Activated CD8-positive, alpha-beta T cell treated with anti-CD3 and anti-CD28 coated beads for 36 hours (primary cell): ENCODE measurements at places on chromosomes 2 and 18. TPM values are rescaled to one million over a fixed set of nuclear protein-coding genes. Genes with fewer than 3 reads are reported as not detected.
A peak's percentile ranks its signal among the peaks of the same experiment; 100 is the strongest.

- no peaks in the 10 kb centered on the region for H3K36me3 ChIP-seq
- H3K4me3 ChIP-seq = no peak overlapping the region
- H3K27ac ChIP-seq = no peak overlapping the region
- no peak for DNase-seq
- no peaks in the 10 kb centered on the region for H3K27me3 ChIP-seq
Measured at GRCh38 chr2:169015943-169016342, 15.2 kb downstream of the ABCB11 start.

Gene ERMN
- 0.87 TPM for total RNA-seq

Gene EN1
- not detected for total RNA-seq

DNA sequence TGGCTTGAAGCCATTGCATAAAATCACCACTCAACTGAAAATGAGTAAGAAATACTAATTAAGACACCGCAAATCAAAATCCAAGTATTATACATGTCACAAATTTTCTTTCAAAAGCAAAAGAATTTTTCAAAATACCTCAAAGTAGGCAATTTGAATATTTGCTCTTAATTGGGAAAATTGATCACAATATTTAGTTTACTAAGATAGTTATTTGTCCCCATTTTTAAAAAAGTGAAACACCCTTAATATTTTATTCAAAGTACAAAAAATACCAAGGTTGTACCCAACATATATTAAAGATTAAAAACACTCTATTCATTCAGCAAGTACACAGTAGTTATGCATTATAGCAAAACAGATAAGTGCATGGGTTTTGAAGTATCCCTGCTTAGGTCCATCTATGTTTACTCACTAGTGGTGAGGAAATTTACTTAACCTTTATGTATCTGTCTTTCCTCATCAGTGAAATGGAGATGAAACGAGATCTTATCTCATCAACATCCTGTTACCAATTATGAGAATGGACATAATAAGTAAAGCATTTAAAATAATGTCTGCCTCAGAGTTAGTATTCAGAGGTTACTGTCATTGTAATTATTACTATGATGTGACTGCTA lies 35.1 kb downstream of the VPS54 start:
- no peaks in the 10 kb centered on the region for H3K27me3 ChIP-seq
- peaks cover 17% of the 10 kb centered on the region for H3K36me3 ChIP-seq
- no peak for DNase-seq

DNA sequence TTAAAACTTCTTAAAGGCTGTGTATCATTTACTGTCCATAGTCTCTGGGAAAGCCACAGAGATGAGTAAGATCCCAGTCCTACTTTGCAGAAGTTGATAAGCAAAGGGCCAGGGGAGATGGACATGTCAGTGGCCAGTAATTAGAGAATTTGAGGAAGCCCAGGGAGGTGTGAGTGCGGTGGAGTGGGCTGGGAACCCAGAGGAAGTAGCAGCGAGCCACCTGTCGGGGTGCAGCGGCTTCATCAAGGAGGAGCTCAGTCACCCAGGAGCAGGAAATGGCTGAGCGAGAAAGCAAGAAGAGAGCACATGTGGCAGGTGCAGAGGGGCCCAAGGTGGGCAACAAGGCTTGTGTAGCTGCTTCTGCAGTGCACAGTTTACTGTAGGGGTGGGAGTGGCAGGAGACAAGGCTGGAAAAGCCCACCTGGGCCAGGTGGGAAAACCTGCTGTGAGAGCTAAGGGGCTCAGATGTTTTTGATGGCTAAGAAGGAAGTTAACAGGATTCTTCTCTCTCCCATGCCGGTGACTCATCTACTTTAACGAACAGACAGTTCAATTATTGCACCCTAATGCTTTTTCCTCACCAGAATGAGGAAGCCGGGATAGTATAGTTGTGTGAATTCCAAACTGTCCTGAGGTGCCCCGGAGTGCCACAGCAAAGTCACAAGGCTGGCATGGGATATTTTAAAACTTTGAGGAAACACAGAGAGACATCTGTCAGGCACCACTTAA lies 34.8 kb upstream of the MGAT5 start:
- no peaks in the 10 kb centered on the region for H3K27me3 ChIP-seq
- H3K27ac ChIP-seq = peak overlapping the region; percentile 92
- H3K36me3 ChIP-seq = peaks cover 7% of the 10 kb centered on the region
- H3K4me3 ChIP-seq = peak overlapping the region; percentile 52
- DNase-seq = peak; percentile 63

DNA sequence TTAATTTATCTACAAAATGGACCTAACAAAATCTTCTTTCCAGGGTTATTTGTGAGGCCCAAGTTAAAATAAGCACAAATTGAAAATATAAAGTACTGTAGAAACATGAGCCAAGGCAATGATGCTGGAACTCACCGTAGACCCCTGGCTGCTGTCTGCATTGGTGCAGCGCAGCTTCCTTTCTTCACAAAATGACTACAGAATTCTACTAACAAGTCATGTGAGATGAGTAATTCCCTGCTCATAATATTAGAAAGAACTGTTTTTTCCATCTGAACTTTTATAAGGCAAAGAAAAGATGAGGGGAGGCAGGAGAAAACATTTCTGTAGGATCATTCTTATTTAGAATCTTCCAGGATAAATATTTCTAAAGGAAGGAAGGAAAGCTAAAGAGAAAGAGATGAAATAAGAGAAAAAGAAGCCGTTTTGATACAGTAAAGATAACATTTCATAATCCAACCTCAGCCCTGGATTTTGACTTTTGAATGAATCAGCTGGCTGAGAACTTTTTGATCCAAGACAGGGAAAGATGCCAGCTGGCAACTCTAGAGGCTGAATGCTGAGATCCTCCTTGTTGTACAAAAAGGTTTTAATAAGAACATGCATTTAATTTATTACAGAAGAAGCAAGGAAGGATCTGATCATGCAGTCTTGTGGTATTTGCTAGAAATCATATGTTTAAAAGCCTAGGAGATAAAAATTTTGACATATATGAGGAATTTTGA lies 183.9 kb upstream of the KLHL14 start:
- H3K27ac ChIP-seq = no peak overlapping the region
- no peaks in the 10 kb centered on the region for H3K4me1 ChIP-seq
- DNase-seq = no peak

DNA sequence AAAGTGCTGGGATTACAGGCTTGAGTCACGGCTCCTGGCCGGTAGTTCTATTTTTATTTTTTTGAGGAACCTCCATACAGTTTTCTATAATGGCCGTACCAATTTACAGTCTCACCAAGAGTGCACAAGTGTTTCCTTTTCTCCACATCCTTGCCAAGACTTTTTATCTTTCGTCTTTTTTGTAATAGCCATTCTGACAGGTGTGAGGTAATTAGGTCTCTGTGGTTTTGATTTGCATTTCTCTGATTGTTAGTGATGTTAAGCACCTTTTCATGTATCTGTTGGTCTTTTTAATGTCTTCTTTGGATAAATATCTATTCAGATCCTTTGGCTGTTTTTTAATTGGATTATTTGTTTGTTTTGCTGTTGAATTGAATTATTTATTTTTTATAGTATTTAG lies 9.3 kb downstream of the ARMC9 start:
- H3K36me3 ChIP-seq = no peaks in the 10 kb centered on the region
- H3K27me3 ChIP-seq = no peaks in the 10 kb centered on the region
- no peaks in the 10 kb centered on the region for H3K4me1 ChIP-seq
- no peak for DNase-seq

DNA sequence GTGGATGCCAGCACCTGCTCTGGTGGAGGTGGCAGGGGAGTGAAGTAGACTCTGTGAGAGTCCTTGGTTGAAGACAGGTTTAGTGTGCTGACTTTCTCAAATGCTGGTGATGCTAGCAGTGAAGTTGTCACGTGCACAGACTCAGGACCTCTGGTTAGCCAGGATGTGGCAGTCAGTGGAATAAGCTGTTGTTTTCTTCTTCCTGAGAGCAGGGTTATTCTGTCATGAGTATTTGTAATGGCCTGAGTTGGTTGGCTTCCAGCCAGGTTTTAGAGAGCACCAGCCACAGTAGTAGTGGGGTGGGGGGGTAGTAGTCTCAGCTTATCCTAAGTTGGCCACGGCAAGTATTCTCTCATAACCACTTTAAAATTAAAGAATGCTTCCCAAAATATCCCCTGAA lies 238.5 kb upstream of the FBXO11 start:
- H3K27ac ChIP-seq = peak overlapping the region; percentile 71
- H3K4me1 ChIP-seq = peaks cover 21% of the 10 kb centered on the region
- no peaks in the 10 kb centered on the region for H3K27me3 ChIP-seq
- no peak overlapping the region for H3K4me3 ChIP-seq

DNA sequence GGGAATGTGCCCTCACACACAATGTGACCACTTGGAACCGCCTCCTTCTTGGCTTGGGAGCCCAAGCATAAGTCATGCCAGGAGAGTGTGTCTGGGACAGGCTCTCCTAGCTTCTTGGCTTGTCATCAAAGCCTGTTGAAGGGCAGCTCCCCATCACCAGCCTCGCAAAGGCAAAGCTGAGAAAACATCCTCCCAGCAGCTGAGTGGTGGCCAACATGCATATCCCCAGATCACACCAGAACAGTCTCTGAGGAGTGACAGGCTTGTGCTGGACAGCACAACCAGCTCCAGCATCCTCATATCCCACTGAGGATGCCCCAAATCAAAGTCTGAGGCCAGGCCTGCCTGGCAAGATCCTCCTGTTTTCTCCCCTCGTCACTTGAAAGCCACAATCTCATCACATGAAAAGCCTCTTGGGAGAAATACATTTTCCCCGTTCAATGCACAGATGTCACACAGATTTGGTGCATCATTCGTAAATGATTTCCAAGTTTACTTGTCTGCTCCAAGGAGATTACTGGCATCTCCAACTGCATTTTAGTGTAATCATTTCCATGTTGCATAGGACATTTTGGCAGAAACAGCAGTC lies 269.3 kb downstream of the TTC32 start:
- H3K4me3 ChIP-seq = no peak overlapping the region
- no peak overlapping the region for H3K27ac ChIP-seq
- DNase-seq = no peak
- no peaks in the 10 kb centered on the region for H3K4me1 ChIP-seq
- H3K27me3 ChIP-seq = peaks cover 7% of the 10 kb centered on the region

Gene GALR1
- total RNA-seq = not detected

- no peaks in the 10 kb centered on the region for H3K4me1 ChIP-seq
- H3K27ac ChIP-seq = no peak overlapping the region
- H3K36me3 ChIP-seq = no peaks in the 10 kb centered on the region
Measured at GRCh38 chr2:207260947-207261346, 95.2 kb upstream of the KLF7 start.
